Effector memory CD8-positive, alpha-beta T cell (primary cell): ENCODE measurements at places on chromosomes 3 and 15.

DNA sequence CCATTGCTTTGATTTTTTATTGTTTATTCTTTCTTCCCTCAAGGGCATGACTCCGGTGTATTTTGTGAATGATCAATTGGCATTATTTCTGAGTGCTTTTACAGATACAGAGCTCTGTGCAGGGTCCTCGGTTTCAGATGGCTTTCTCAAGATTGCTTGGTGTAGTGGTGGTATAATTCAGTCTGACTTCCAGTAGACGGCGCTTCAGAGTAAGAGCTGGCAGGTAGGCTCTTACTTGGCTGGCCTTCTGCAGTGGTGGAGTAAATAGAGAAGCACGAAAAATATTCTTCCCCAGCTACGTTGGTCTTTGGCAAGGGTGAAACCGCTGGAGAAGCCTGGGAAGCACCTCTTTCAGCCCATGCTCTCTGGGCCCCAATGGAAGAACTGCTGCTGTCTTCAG, 723.0 kb upstream of the BCHE start:
- no peak overlapping the region for H3K27ac ChIP-seq
- H3K36me3 ChIP-seq: no peaks in the 10 kb centered on the region
- H3K4me3 ChIP-seq: no peak overlapping the region
- no peaks in the 10 kb centered on the region for H3K4me1 ChIP-seq
- H3K27me3 ChIP-seq: no peaks in the 10 kb centered on the region
- DNase-seq: no peak

- no peaks in the 10 kb centered on the region for H3K27me3 ChIP-seq
- H3K27ac ChIP-seq: peak overlapping the region; percentile 45
- H3K4me3 ChIP-seq: peak overlapping the region; percentile 89
- DNase-seq: no peak
- peaks cover 20% of the 10 kb centered on the region for H3K4me1 ChIP-seq
- H3K36me3 ChIP-seq: peaks cover 5% of the 10 kb centered on the region
Measured at GRCh38 chr15:81323559-81323943, 390 bp downstream of the STARD5 start.

DNA sequence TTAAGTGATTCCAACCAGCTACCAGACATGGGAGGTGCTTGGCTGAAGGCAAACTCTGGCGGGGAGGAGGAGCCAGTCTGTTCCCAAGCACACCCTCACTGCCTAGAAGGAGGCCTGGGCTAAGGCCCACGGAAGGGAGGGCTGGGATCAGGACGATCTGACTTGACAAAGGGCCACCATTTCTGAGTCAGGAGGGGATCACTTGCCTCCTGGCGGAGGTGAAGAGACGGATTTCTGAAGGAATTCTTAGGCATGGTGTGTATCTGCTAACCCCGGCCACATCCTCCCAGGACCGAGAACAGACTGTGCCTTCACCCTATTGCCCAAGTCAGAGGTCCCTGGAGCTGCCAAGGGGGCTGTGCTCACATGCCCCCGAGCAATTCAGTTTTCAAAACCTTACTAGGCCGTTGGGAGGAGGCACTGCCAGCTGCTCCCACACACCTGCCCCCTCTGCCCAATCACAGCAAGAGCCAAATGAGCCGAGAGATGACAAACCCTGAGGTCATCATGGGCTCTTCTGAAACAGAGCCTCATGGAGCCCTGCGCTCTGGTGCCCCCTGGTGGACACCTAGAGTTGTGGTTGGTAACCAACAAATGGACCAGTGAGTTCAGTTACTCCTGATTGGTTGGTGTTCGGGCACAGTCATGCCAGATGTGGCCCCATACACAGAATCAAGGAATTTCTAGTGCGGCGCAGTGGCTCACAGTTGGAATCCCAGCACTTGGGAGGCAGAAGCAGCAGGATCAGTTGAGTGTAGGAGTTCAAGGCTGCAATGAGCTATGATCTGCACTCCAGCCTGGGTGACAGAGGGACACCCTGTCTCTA, 6.5 kb upstream of the TNK2 start:
- H3K4me1 ChIP-seq: peaks cover 10% of the 10 kb centered on the region
- H3K36me3 ChIP-seq: peaks cover 17% of the 10 kb centered on the region
- peaks cover 12% of the 10 kb centered on the region for H3K27me3 ChIP-seq
- peak; percentile 88 for DNase-seq
- no peak overlapping the region for H3K4me3 ChIP-seq

DNA sequence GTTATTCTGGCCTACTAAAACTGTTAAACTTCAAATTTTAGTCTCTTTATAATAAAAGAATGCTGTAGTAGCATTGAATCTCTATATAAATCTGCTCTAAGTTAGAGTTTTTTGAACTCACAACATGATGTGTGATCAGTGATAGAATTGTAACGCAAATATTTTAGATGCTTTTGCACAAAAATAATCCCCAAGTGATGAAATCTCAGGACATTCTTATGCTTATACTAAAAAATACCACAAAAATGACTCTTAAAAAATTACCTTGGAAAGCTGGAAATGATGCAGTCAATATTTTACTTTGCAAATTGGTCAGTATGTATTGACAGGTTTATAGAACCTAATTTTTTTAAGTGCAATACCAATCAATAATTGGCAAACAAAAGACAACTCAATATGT, 375.3 kb downstream of the TBC1D5 start:
- no peak for DNase-seq
- no peak overlapping the region for H3K27ac ChIP-seq
- H3K27me3 ChIP-seq: no peaks in the 10 kb centered on the region
- no peak overlapping the region for H3K4me3 ChIP-seq
- no peaks in the 10 kb centered on the region for H3K4me1 ChIP-seq
- H3K36me3 ChIP-seq: peaks cover 8% of the 10 kb centered on the region

- no peak overlapping the region for H3K4me3 ChIP-seq
- no peaks in the 10 kb centered on the region for H3K4me1 ChIP-seq
- no peak for DNase-seq
- peaks cover 7% of the 10 kb centered on the region for H3K36me3 ChIP-seq
- no peak overlapping the region for H3K27ac ChIP-seq
- H3K27me3 ChIP-seq: no peaks in the 10 kb centered on the region
Measured at GRCh38 chr3:196914866-196915265, 27.5 kb downstream of the NCBP2 start.
